ENCODE measurements at places on chromosomes 1 and 21. TPM values are rescaled to one million over a fixed set of nuclear protein-coding genes. Genes with fewer than 3 reads are reported as not detected.

- peak; percentile 3 for DNase-seq
Measured at GRCh38 chr1:57550092-57550491, 126.2 kb upstream of the DAB1 start.

GRCh38 chr1:26164036-26164860 lies 4.5 kb downstream of the C1orf232 start:
- DNase-seq = peak; percentile 32

The BMP8B gene
- polyA plus RNA-seq = not detected

The C21orf58 gene
- polyA plus RNA-seq = 0.90 TPM

DNA sequence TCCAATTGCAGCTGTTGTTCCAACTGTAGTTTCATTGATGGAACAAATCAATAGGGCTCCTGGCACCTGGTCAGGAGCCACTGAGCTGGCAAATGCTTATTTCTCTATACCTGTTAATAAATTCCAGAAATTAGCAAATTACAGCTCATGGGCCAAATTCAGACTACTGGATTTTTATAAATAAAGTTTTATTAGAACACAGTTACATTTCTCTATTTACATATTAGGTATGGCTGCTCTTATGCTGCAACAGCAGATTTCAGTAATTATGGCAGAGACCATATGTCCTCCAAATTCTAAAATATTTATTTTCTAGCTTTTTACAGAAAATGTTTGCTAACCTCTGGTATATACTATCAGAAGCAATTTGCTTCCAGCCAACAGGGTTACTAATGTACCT lies 47.8 kb downstream of the DUSP10 start:
- no peak for DNase-seq

DNA sequence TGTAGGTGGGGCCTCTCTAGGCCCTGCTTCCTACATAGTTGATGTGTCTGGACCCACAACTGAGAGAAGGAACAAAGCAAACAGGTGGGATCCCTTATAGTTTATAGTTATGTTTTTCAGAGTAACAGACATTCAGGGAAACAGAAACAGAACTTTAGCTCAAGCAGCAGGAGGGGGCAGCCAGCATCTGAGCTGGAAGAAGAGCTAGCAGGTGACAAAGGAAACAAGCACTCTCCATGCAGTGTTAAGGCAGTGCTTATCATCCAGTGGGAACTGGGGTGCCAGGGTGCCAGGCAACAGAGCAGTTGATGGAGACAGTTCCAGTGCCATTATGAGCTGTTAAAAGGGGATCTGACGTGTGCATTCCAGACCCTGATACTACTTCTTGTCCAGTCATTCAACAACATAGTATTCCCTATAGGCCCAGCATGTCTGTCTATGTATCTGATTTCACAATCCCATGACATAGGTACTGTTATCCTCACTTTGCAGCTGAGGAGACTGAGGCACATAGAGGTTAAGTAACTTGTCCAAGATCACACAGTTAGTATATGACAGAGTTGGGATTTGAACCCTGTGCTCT lies 13.5 kb downstream of the HIVEP3 start:
- no peak for DNase-seq

The CITED4 gene
- polyA plus RNA-seq = 13.2 TPM

The OR2M3 gene
- polyA plus RNA-seq = not detected

DNA sequence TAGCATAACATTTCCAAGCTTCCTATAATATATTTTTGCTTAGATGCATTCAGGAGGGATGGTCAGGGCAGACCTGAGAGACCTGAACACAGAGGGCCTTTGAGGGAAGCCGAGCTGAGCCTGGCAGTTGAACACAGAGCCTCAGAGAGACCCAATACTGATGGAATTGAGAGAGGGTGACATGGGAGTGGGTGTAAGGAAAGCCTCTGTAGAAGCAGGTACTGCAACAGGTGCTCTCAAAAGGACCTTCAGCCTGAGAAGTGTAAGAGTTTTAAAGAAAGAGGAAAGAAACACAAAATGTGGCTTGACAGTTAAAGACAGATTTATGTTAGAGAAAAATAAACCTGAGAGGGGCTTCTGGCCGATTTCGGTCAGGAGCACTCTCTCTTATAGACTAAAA lies 73.9 kb upstream of the PGBD5 start:
- no peak for DNase-seq

DNA sequence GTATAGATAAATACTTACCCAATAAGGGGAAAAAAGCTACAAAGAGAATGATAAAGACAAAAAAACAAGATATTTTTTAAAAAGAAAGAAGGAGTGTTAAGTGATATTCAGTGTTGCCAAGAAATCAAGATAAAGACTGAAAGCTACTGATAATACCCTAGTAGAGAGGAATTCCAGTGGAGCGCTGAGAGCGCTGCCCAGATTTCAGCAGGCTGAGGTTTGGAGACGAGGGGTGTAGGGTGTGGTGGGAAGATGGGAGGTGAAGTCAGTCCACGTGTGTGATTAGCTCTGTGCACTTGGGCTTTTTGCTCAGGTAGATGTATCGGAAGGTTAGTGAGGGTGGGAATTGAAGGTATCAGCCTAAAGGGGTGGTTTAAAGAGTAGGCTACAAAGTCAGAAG lies 47.8 kb downstream of the FMN2 start:
- DNase-seq = no peak

The ESRRG gene
- not detected for polyA plus RNA-seq

The AIRE gene
- polyA plus RNA-seq = 2.0 TPM

The CACHD1 gene
- not detected for polyA plus RNA-seq

GRCh38 chr21:26800970-26801431 lies 44.2 kb downstream of the ADAMTS1 start:
- no peak for DNase-seq

DNA sequence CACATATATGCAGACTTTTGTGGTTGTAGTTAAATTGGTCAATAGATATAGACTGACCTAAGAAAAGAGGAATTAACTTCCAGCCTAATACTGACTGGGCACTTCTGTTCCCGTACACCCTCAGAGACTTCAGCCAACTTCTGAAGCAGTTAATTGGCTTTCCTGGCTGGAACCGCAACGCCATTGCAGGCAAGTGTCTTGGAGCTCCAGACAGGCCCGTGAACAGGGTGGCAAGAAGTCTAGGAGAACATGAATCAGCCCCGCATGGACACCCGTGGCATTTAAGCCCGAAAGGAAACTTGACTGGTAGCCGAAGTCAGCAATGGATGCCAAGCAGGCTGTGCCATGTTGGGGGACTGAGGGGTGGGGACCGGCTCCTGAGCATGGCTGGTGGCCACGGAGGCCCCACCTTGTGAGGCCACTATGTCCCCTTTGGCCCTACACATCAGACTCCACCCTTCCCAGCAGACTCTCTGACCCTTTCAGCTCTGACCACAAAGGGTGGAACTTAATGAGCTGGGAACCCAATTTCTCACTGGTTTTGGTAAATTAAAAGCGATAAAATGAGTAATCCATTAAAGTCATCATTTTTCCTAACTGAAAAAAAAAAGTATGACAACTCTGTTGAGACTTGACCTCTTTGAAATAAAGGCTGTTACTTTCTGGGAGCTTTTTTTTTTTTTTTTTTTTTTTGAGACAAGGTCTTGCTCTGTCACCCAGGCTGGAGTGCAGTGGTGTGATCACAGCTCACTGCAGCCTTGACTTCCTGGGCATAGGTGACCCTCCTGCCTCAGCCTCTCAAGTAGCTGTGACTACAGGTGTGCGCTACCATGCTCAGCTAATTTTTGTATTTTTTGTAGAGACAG lies 54.1 kb downstream of the RUNX1 start:
- DNase-seq = no peak

DNA sequence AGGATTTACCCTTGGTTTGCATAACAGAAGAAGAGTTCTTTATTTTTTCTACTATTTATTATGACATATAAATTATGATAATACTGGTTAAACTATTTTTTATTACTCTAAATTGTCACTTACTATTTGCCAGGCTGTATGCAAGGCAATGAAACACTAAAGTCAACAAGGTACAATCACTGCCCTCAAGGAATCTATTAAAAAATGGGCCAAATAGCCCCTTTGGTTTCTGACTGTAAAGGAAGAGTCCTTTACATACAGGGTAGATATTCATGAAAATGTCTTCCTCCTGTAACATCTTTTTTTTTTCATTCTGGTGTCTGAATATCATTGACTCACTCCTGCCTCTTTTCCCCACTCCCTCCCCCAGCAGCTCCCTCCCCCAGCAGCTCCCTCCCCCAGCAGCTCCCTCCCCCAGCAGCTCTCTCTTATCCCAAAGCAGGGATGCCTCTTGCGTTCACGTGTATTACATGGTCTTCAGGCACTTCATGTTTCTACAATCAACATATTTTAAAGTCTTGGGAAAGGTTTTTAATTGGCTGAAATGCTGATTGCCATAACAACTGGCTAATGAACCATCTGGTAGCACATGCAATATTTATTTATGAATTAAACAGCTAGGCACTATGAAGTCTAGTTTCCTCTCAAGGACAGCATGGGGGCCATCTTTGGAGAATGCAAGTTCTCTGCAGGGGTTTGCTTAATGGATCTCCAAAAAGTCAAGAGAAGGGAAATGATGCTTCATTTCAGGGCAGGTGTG lies 400.4 kb upstream of the PLXNA2 start:
- DNase-seq = no peak

DNA sequence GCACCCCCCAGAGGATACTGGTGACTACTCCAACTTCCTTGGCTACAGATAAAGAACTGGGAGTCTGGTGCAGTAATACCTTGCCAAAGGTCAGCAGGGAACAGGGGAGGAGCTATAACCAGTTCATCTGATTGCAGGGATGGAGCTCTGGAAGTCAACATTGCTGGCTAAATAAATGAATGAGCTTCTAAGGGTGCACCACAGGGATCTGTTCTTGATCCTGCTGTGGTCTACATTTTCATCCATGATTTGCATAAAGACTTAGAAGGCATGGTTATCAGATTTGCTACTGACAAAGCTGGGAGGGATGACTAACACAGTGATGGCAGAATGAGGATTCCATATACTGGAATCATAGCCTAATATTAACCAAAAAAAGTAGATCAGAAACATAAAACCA lies 18.3 kb downstream of the PLEKHA6 start:
- no peak for DNase-seq

DNA sequence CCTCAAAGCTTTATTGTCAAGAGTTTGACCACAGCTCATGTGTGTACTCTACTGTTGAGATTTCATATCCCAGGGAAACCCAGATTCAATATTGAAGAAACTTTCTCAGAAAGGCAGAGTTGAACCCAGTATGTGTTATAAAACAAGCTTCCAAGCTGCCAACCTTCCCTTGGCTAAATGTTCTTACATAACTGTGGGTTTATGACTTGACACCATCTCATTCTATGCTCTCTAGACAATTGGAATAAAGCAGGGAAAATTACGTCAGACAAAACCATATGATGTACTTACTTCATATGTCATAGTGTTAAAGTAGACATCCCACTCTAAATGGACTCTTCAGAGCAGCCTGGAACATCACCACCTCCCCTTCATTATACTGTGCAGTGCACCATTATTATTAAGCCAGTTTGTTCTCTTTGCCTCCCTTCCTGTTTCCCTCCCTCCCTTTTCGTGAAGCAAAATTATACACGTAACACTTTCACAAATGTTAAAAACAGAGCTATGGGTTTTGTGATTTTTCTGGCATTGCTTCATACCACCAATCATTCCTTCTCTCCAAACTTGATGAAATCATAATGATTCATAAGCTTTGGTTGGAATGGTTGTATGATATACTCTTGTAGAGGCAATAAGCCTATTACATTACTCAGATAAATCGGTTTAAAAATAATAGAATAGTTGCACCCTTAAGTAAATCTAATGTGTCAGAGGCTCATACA lies 507.2 kb downstream of the LTN1 start:
- no peak for DNase-seq

DNA sequence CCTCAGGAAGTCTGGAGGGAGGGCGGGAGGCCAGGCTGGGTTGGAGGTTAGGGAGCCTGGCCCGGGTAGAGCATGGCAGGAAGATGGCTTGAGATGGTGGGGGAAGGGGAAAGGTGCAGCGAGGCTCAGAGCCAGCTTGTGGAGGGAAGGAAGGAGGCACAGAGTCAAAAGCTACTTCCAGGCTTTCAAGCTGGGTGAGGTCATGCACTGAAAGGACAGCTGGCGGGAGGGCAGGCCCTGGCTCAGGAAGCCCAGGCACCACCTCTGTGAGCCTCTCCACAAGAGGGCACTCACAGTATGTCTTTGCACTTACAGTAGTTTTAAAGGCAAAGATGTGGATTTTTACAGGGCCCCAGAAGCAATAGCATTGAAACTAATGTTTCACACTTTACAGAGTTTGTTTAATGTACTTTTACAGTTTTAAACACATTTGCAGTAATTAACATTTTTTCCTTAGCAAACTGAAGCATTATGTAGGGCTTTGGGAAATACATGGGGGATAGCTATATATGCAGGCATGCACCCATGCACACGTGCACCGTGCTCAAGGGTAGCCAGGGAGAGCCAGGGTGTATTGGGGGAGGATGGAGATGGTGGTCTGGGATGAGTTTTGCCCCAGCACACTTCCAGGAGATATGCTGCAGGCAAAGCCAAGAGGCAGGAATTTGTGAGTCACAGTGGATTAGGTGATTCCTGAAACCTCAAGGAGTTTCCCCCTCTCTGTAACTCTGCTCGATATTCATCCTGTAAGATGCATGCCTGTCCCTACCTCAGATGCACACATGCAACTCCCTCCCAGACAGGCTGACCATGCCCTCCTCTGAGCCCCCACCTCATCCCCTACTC lies 6.1 kb upstream of the ADAM15 start:
- peak; percentile 70 for DNase-seq

DNA sequence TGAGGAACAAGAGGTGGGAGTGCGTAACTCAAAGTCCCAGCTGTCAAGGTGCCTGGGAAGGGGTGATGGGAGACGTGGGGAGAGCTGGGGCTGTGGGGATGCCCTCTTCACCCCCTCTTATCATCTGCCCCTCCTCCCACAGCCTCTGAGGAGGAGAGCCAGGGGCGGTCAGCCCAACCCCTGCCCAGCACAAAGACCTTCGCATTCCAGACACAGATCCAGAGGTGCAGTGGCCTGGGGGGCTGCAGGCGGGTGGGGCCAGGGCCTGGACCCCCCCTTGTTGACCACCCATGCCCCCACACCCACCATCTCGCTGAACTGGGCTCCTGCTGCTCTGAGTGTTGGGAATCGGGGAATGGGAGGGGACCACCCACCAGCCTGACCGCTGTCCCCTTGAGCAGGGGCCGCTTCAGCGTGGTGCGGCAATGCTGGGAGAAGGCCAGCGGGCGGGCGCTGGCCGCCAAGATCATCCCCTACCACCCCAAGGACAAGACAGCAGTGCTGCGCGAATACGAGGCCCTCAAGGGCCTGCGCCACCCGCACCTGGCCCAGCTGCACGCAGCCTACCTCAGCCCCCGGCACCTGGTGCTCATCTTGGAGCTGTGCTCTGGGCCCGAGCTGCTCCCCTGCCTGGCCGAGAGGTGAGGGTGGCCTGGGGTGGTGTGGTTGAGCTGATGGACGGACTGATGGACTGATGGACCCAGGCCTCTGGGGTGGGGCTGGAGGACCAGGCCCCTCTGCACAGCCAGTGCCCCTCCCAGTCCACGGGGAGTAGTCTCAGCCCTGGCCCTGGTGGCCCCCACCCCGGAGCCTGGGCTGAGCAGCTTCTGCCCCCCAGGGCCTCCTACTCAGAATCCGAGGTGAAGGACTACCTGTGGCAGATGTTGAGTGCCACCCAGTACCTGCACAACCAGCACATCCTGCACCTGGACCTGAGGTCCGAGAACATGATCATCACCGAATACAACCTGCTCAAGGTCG lies 29.7 kb downstream of the TRIM11 start:
- DNase-seq = no peak

The ATP6V1G3 gene
- polyA plus RNA-seq = not detected

The KIAA1614 gene
- 0.02 TPM for polyA plus RNA-seq

The DENND2D gene
- polyA plus RNA-seq = 85.6 TPM

The F13B gene
- polyA plus RNA-seq = not detected

The TBX15 gene
- not detected for polyA plus RNA-seq

The CNTN2 gene
- not detected for polyA plus RNA-seq

The AADACL3 gene
- not detected for polyA plus RNA-seq
